ENCODE measurements at places on chromosomes 6 and 20.

DNA sequence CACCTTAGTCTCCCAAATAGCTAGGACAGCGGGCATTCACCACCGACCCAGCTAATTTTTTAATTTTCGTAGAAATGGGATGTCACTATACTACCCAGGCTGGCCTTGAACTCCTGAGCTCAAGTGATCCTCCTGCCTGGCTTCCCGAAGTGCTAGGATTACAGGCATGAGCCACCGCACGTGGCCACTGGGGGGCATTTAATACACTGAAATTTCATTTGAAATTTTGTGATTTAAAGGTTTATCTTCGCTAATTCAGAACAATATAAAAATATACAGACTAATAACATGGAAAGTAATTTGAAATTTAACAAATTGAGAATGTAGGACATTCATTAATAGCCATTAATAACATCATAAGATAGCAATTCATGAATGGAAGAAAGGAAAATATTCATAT, 20.5 kb upstream of the TBC1D32 start:
- no peak for DNase-seq

- DNase-seq: no peak
Measured at GRCh38 chr20:50217207-50217949, 26.7 kb downstream of the CEBPB start.

DNA sequence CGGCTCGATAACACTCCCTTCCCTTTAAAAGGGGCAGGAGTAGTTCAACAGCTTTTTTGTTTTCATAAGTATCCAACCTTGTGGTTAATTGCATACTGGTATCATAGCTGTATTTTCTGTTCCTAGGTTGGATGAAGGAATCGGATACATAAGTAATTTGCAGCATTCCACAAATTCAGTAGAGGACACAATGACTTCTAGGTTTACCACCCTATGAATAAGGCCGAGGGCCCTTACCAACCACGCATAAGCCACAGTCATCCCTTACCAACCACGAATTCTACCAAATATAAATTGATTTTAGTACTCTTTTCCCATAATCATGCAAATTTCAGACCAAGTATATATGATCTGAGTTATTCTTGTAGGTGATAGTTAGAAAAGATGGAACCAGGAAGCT, 36.3 kb downstream of the MCUR1 start:
- no peak for DNase-seq

DNA sequence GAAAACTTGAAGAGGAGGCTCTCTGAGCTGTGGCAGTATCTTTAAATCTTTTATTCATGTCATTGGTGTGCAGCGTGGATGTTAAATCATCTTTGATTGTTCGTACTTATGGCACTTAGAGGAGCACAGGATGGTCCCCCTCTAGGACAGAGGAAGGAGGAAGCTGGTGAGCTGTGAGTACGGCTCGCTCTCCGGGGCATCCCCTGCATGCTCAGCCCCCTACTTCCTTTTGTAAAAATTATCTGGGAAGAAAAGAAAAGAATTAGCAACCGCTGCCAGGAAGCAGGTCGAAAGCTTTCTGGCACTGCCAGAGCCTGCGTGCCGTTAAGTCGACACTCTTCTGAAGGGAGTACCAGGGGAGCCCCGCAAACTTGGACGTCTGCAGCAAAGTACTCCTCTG, 158.5 kb downstream of the SYNDIG1 start:
- DNase-seq: no peak

DNA sequence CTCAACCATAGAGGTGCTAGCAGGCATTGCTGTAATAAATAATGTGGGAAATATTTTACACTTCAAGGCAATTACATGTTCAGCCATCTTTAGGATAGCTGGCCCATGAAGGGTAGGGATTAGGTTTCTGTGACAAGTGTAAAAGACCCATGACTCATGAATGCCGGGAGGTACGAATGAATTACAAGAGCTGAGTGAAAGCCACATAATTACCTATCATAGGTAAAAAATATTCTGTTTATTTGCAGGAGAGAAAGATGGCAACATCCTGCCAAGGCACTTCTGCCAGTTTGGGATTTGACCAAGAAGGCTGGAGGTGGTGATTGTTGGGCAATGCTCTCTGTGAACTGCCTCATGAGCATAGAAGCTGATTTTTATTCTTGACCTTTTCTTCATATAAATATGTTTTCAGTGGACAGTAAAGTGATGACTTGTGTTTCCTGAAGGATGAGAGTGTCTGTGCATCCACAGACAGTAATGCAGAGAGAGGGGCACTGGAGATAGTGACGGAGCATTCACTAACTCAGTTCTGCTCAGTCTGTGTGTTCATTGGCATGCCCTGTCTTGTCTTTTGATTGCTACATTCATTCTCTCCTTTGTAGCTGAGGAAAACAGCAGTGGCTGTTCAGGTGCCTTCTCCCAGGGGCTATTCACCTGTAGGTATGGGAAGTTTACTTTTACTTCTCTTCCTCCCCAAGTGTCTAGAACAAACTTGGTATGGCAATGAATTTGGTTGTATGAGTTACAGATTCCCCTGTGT, 481.1 kb downstream of the TFAP2B start:
- no peak for DNase-seq

DNA sequence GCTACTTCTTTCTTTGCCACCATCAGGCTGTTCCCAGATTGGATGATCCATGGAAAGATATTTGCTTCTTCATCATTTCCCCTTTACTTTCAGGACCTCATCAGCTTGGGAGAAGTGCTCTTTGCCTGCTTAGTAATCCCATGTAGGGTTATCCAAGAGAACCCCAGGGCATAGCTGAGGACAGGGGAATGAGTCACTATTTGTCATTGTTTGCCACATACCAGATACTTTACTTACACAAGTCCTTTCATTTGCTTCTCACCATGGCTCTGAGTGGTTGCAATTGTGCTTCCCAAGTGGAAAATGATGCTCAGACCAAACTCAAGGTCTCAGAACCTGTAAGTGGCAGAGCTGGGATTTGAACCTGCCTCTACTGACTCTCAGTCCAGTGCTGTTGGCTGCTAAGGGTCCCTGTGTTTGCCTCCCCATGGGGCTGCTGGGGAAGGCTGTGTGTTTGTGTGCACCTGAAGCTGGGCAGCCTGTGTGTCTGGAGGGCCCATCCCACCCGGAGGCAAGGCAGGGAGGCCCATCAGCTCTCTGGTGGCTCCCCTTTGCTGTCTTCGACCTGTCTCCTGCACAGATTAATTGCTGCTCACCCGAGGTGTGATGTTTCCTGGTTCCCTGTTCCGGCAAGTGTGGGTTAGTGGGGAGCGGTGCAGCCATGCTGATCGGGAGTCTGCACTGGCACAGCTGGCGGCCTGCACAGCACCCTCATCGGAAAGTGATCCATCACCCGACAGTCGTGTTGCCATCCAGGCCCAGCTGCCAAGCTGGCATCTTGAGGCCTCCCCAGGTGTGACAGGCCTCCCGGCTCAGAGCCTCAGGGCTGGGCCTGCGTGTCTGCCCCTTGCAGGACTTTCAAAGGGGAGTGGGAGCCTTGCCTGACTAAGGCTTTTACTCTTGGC, 228.8 kb downstream of the DHX35 start:
- no peak for DNase-seq

DNA sequence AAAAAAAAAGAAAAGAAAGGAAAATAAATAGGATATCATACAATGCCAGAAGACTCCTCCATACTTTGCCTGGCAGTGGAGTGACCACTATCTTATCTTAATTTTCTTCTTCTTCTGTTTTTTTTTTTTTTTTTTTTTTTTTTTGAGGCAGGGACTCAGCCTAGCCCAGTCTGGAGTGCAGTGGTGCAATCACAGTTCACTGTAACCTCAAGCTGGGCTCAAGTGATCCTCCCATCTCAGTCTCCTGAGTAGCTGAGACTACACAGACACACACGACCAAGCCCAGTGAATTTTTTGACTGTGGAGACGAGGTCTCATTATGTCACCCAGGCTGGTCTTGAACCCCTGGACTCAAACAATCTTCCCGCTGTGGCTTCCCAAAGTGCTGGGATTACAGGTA, 17.1 kb upstream of the MMP9 start:
- no peak for DNase-seq

DNA sequence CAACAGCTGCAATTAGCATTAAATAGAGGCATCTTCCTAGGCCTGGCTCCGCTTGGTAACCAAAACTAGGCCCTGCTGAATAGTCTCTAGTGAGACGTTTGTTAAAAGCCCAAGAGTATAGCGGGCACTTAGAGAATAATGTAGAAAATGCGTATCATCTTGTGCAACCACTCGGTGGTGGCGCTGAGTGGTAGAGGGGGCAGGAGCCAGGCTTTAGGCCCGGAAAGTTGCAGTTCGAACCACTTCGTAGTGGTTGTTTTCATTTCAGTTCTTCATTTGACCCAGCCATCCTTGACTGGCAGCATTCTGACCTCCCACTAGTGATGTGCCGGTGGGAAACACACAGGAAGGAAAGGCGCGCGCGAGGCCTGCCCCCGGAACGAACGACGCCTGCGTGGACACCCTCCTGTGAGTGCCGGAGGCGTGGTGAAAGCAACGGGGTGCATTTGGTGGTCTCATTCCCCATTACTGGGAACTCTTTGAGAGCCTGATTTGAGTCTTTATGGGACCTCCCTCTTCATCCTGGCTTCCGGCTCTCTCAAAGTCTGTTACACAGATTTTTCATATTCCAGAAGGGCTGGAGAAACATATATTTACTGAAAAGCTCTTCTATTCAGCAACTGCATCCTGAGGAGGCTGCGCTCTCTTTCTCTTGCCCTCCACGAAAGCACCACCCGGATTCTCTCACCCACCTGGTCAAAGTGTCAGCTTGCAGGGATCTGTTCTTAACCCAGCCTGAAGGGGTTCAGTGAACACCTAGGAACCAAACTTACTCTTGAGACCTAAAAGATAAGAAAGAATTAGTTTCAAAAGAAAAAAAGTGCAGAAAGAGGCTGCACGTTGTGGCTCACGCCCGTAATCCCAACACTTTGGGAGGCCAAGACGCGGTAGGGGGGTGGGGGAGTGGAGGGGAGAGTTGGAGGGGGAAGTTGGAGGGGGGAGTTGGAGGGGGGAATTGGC, 18.2 kb downstream of the GPX5 start:
- DNase-seq: no peak

DNA sequence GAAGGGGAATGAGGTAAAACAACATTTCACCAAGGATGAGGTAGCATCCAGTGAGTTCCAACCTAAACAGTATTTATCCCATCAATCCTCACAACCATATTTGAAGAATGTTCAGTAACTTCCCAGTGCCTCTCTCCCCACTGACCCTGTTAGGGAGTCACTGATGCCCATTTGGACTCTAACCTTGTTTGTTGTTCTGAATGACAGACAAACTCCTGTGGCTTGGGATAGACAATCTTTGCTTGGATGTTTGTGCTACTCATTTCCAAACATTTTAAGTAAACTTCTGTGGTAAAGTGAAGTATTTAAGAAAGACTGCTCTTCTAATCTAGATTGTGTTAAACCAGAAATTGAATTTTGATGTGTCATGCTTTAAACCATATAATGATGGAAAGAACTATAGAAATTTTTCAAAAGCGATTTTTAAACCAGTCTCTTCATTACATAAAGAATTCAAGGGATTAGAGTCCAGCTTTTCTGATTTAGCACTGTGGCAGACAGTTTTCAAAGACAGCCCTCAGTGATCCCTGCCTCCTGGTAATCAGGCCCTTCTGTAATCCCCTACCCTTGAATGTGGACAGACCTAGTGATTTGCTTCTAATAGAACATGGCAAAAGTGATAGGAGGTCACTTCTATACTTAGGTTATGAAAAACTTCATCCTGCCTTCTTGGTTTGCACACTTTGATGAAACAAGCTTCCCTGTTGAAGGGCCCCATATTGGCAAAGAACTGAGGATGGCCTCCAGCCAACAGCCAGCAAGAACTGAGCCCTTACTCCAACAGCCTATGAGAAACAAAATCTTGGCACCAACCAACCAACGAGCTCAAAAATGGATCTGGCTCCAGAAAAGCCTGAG, 191.6 kb downstream of the DST start:
- no peak for DNase-seq

DNA sequence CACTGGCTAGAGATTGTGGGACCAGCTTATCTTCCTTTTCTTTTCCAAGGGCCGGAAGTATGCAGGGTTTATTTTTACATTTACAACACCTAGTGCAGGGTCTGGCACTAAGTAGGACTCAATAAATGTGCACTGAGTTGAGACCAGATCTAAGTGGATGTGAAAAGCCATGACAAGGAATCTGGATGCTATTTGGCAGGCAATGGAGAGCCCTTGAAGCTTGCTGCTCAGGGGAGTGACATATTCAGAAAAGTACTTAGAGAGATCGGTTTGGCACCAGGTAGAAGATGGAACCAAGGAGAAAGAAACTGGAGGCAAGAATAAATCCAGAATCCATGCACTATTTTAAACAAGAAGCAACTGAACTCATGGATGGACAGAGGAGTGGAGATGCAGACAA, 815.8 kb downstream of the MAFB start:
- DNase-seq: no peak

DNA sequence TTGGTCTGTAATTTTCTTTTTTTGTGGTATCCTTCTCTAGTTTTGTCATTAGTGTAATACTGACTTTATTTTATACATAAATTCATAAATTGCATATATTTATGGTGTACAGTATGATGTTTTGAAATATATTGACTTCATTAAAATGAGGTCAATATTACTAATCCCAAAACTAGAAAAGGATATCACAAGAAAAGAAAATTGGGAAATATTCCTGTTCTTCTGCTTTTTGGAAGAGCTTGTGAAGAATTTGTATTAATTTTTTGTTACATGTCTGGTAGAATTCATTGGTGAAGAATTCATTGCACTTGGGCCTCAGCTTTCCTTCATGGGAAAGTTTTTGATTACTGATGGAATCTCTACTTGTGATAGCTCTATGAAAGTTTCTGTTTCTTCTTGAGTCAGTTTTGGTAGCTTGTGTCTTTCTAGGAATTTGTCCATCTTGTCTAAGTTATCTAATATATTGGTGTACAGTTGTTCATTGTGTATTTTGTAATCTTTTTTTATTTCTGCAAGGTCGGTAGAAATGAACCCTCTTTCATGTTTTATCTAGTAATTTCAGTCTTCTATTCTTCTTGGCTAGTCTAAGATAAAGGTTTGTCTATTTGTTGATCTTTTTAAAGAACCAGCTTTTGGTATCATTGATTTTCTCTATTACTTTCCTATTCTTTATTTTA, 11.3 kb upstream of the ZNF451 start:
- no peak for DNase-seq

GRCh38 chr6:54245265-54245664, 63.0 kb upstream of the TINAG start:
- DNase-seq: no peak

DNA sequence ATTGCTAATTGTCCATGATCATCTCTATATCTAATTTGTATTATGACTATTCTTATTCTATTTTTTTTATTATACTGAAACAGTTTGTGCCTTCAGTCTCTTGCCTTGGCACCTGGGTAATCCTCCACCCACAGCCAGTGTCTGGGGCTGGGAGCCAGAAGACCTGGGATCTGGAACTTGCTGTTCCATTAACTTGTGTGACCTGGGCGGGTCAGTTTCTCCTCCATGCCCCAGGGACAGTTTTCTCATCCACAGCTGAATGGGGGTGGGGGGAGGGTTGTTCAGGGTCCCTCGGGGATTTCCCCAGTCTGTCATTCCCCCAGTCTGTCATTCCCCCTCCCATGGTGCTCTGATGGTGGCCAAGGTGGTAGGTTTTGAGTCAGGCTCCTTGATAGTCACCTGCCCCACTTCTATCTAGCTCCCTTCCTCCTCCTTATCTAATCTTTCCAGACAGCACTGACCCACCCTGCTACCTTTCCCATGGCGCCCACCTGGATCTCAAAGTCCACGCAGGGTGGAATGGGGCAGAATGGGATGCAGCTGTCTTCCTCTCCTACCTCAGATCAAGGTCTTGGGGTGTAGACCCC, 10.9 kb downstream of the ITPR3 start:
- no peak for DNase-seq

GRCh38 chr6:44232676-44233566, 9.5 kb downstream of the SLC29A1 start:
- no peak for DNase-seq

- no peak for DNase-seq
Measured at GRCh38 chr20:63490416-63490815, 8.5 kb downstream of the EEF1A2 start.

Measured in stimulated activated CD8-positive, alpha-beta memory T cell treated with anti-CD3 and anti-CD28 coated beads, Interleukin-7, amount 100 ng/mL, for 24 hours (primary cell).